ENCODE measurements at places on chromosomes 16 and 17.

DNA sequence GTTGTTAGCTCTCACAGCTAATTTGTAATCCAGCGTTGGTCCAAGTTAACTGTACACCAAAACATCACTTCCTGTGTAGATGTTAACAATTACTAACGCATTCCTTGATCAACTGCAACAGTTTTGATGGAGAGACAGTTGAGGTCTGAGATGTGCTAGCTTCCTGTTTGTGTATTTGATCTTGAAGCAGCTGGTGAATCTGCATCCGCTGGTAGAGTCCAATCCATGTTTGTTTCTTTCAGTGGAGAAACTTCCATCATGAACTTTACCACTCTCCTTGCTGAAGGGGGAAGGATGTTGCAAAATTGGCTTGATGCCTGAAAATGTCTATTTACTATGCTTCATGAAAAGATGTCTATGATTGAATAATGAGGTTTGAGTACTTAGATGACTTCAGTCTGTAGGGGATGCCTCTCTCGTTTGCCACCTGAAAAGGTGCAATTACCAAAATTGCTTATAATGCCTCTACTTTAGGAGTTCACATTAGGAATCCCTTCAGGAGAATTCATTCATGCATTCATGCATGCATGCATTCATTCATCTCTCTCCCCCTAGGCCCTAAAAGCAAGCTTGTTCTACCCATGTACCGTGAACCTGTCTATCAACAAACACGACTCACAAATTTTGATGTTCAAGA lies 39.6 kb upstream of the ZKSCAN2 start:
- DNase-seq, result no peak

DNA sequence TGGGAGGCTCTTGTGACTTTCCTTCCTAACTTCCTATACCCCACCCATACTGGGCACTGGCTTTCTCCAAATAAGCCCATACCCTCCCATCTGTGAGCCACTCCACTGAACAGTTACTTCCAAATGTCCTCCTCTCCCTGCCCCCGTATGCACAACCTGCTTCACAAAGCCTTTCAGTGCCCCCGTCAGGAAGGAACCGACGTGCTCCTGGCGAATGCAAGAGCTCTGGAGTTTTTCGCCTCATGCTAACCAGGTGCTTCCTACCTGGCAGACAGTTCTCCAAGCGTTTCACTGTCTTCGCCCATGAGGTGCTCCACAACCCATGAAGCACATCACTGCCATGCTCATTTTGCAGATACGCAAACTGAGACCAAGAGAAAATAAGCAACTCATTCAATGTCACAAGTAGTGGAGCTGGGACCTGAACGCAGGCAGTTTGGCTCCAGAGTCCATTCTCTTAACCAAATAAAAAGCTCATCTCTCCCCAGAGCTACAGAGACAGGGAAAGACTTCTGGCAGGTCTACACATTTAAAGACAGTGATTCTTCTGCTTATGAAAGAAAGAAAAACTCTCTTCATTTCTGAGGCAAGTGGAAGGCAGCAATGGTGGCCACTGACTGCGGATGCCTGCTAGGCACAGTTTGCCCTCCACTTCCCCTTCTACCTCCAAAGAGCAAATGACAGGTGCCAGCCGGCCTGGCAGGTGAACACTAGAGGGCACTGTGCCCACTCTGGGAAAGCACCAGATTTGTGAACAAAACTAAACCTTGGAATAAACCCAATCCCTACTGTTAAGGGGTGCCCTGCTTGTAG lies 23.8 kb downstream of the SPHK1 start:
- DNase-seq, result peak; percentile 41

GRCh38 chr17:74773871-74774286 lies 2.3 kb downstream of the NAT9 start:
- peak; percentile 55 for DNase-seq

DNA sequence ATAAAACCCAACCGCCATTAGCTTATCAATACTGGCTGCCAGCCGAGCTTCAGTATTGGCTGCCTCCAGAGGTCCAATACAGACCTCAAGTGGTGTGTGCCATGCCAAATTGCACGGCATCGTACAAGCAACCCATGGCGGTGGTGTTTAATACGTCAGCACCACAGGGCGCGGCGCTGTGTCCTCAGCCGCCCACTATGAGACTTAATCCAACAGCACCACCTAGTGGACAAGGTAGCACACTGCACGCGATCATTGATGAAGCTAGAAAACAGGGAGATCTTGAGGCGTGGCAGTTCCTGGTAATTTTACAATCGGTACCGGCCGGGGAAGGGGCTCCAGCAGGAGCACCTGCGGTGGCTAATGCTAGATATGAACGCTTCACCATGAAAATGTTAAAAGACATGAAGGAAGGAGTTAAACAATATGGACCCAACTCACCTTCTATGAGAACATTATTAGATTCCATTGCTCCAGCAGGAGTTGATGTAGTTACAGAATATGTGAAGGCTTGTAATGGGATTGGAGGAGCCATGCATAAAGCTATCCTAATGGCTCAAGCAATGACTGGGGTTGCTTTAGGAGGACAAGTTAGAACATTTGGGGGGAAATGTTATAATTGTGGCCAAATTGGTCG lies 15.4 kb downstream of the FLYWCH1 start:
- peak; percentile 83 for DNase-seq

DNA sequence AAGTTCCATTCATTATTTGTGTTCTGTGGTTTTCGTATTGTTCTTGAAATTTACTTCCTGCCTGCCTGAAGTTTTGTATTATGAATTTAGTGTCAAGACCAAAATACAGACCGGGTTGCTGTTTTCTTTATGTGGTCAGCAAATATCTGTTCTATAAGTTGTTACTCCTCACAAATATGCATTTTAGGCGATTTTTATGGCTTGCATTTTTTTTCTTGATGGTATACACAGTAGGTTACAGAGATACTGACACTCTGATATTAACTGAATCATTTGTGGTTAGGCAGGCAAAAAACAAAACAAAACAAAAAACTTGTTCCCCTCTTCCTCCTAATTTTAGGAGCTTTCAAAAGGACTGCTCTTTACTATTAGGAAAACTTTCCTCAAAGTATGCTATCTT lies 52.6 kb downstream of the BCAS3 start:
- DNase-seq, result no peak

- DNase-seq, result no peak
Observed at GRCh38 chr17:32903774-32904673, 23.9 kb upstream of the TMEM98 start.

- peak; percentile 26 for DNase-seq
Observed at GRCh38 chr17:76240461-76241203, at the start of gene RNF157. RNF157 (minus strand) TSS chr17:76240493; CDS start chr17:76240240, 253 bp downstream.

GRCh38 chr17:80132906-80133625 lies 13.9 kb downstream of the EIF4A3 start:
- DNase-seq, result no peak

GRCh38 chr16:88008840-88009239 lies 57.6 kb downstream of the BANP start:
- no peak for DNase-seq

- peak; percentile 8 for DNase-seq
Observed at GRCh38 chr16:78461496-78462287, 362.2 kb downstream of the WWOX start.

- no peak for DNase-seq
Observed at GRCh38 chr17:50466371-50467113, 2.1 kb downstream of the CHAD start.

DNA sequence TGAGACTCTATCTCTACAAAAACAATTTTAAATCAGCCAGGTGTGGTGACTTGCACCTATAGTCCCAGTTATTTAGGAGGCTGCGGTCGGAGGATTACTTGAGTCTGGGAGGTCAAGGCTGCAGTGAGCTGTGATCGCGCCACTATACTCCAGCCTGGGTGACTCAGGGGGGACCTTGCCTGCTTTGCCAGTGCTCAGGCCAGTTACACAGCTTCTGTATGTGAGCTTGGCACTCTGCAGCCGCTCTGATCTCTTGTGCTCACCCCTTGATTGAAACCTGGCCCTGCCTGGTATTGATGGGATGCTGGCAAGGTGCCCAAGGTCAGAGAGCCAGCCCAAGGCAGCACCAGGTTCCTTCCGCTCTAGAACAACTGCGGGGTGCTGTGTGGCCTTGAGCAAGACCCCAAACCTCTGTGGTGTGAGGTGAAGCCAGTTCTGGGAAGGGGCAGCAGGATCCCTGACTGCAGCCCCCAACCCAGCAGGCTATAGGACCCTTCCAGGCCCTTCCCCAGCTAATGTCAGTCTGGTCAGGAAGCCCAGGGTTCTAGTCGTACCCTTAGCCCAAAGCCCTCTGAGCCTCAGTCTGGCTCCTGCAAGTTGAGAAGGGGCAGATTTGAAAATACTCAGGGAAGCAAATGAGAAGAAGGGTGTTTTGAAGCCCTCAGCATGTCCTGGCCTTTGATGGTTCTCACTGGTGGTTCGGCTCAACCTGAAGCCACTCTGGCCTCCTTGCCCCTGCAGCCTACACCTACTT lies 18.9 kb downstream of the MMP15 start:
- no peak for DNase-seq

DNA sequence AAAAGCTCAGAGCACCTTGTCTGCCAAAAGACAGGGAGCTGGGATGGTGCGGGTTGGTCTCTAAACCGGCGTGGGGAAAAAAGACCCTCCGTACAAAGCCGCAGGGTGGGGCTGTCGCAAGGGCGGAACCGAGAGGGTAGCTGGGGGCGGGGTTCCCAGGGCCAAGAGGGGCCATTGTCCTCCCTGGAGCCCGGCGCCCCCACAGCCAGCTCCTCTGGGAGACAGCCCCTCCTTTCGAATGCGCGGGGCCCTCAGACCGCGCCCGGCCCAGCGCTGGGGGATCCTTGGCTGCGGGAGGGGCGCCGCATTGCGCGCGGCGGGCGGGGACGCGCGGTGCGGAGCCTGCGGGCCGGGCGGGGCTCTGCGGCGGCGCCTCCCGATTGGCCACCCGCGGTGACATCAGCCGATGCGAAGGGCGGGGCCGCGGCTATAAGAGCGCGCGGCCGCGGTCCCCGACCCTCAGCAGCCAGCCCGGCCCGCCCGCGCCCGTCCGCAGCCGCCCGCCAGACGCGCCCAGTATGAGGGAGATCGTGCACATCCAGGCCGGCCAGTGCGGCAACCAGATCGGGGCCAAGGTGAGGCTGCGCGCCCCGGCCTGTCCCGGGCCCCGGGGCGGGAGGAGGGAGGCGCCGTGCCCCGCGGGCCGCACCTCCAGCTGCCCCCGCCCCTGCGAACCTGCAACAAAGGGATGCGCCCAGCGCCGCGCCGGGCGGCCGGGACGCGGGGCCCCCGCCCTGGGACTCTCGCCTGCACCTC lies at the start of gene TUBB3:
TSS of gene TUBB3 (plus strand) at position 459 of the 756 bp plus-strand sequence. CDS start at position 519, 60 bp downstream.
- DNase-seq, result peak; percentile 84

DNA sequence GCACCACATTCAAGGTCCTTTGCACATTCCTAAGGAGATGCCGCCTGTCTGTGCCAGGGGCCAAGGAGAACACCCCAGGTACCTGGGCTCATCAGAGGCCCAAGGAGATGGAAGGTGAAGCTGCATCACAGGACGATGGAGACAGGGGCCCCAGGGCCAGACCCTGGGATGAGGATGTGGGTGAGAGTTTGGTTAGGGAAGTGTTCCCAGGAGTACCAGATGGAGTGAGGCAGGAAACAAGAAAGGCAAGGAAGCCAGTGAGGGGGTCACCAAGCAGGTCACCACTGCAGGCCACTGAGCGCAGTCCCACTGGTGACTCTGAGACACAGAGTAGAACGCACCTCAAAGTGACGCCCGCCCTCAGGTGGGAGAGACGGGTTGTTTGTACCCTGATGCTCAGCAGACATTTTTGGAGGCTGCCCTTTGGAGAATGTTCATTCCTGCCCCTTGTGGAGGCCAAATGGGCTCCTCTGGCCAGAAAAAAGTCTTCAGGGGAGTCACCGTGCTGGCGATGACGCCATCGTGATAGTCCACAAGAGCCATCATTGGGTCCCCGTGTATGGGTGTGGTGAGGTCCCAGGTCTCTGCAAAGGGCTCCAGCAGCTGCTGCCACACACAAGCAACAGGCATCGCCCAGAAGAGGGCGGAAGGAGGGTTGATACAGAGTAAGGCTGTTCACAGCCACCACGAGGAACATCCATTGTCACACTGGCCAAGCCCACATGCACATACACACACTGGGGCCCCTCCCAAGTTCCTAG lies 57.5 kb downstream of the BEAN1 start:
- no peak for DNase-seq

DNA sequence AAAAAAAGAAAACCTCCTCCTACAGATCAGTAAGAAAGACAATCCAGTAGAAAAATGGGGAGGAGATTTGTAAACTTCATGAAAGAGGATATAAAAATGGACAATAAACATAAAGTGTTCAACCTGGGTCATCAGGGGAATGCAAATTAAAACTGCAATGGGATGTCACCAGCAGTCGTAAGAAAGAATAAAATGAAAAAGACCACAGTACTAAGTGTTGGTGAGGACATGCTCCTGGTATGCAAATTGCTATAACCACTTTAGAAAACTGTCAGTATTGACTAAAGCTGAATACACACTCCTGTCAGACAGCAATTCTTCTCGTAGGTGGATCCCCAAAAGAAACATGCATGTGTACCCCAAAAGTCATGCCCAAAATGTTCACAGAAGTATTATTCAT lies 265.3 kb upstream of the CACNG5 start:
- no peak for DNase-seq

- DNase-seq, result peak; percentile 47
Observed at GRCh38 chr17:35293151-35293847, 50.4 kb downstream of the SLFN5 start.

- DNase-seq, result no peak
Observed at GRCh38 chr17:34626121-34626681, 46.8 kb downstream of the TMEM132E start.

GRCh38 chr17:37792787-37793186 lies 47.9 kb upstream of the HNF1B start:
- peak; percentile 66 for DNase-seq

DNA sequence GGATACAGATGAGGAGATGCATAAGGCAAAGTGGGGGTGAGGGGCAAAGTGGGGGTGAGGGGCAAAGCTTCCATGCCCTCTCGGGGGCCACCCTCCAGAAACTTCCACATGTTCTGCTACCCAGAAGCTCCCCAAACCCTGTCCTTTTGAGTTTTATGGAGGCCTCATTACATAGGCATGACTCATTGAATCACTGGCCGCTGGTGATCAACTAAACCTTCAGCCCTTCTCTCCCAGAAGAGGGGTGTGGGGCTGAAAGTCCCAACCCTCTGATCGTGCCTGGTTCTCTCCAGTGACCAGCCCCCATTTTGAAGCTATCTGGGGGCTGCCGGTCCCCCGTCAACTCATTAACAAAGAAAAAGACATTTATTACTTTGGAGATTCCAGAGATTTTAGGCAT lies 27.5 kb downstream of the ITGAE start:
- peak; percentile 81 for DNase-seq

All from fibroblast of upper back skin (primary cell).